ENCODE measurements at places on chromosomes 3 and 15.

GRCh38 chr3:134320749-134321148 is 53.5 kb downstream of the AMOTL2 start:
- DNase-seq = no peak

- DNase-seq = no peak
Measured at GRCh38 chr3:149765762-149766334, 13.6 kb upstream of the COMMD2 start.

DNA sequence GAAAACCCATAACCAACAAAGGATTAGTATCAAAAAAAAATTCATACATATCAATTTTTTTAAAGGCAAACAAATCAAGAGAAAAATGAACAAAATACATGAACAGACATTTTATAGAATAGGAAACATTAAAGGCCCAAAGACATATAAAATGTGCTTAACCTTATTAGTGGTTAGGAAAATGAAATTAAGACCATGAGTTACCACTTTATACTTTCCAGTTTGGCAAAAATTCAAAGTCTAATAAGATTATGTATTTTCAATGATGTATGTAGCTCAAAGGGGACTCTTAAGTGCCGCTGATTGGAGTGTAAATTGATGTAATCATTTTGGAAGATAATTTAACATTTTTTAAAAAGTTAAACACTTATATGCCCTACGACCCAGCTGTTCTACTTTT is 89.2 kb downstream of the BOC start:
- DNase-seq = no peak

- DNase-seq = no peak
Measured at GRCh38 chr3:19526071-19526470, 377.8 kb downstream of the KCNH8 start.

DNA sequence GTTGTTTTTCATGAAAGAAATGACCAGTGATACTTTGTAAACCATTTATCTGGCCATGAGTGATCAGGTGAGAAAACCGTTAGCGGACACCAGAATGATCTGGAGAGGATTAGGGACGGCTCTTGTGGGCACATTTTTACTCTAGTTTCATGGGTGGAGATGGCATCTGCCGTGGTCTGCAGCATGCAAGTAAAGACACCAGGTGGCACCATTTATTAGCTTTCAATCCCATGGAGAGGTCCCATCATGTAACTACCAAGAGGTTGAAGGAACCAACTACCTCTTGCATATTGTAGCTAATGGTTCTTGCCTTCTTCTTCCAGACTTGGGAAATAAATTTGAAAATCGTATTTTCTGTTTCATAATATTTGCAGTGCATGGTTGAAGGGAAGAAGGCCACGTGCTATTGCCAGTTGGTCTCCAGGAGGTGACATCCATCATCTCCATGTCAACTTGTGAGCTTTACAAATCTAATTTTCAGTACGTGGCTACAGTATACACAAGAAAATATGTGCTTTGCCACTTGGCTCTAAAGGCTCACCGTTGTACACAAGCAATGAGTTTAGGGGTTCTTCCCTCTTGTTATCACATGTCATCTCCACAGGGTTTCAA is 1.5 kb upstream of the MAPKBP1 start:
- DNase-seq = peak; percentile 15

DNA sequence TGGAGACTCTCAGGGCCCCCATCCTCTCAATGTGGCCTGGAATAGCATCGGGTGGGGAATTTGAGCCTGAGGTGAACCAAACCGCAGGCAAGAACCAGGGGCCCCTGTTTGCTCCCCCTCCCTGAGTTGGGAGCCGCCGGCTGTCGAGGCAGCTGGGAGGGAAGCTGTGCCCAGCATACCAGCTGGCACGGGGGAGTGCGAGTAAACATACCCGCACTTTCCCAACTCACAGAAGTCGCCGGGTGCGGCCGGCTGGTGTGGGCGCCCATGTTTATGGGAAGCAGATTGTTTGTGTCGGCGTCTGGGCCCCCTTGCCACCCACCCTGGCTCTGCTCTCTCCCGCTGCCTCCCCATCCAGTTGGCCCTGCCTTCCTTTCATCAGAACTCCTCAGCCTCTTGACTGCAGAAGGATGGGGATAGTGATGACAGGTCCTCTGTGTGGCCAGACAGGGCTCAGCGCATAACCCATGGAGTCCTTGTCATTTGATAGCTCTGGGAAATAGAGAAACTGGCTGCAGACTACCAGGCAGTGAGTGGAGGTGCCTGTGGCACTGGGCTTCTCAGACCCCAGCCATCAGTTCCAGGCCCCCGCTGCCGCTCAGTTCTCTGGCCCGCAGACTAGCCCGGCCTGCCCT is 60.4 kb downstream of the CACNA2D2 start:
- DNase-seq = no peak

DNA sequence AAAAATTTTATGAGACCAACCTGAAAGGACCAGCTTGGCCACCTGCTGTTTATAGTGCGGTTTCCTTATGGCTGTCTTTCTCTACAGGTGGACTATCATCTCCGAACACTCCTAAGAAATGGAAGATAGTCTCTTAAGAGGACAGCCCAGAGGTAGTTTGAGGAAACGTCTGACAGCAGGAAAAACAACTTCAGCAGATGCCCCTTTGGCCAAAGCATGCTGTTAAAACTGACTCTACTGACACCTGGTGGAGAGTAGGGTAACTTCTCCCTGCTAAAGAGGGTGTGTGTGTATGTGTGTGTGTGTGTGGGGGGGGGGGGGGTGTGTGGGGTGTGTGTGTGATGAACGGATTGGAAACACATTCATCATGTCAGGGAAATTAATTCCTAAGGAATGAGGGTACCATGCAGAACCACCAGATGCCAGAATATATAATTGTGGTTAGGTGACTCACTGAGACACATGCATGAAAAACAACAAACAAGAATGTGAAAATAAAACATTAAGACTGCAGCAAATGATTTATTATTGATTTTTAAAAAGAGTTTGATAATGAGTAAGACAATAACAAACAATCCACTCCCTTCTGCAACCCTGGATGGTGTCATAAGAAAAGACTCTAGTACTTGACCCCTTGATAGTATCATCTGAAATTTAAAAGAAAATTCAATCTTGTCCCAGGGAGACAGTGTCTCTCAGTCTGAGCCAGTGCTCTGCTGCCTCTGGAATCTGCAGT is 256.5 kb downstream of the THRB start:
- DNase-seq = no peak

- DNase-seq = no peak
Measured at GRCh38 chr3:42264399-42265058, 1.5 kb downstream of the CCK start.

DNA sequence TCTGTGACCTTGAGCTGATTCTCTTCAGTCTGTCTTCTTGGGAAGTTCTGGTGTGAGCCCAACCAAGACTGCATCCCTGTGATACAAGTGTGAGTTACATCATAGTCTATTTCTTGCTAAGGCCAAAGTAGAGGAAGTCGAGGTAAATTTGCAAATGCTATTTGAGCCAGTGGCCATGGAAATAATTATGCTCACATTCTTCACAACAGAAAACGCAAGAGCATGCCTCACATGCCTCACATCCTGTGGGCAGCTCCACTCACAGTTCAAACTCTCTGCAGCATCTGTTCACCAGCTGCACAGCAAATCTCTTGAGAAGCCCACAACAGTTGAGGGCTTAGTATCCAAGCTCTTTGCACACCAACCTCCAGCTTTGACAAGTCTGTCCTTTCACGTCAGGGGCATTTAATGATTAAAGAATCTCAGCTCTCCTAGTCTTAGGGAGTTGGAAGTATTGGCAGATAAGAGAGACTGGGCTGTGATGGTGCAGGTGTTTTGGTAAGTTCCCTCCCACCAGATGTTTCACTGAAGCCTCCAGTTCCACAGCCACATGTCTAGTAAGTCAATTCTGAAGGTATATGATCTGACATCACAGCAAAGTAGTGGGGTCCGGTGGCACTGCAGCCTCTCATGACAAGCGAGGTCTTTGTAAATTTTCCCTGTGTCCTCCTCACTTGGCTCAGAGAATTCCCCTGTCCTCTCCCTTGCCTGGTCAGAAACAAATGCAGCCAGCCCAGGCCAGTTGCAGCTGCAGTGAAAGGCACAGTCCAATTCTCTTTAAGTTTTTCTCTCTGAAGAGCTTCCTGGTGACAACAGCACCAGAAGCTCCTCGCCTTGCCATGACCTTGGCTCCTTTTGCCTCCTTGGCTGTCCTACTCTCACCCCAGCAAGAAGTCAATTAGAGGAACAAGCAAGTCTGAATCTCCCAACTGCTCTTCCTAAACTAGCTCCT is 166.1 kb downstream of the SSR3 start:
- DNase-seq = no peak

DNA sequence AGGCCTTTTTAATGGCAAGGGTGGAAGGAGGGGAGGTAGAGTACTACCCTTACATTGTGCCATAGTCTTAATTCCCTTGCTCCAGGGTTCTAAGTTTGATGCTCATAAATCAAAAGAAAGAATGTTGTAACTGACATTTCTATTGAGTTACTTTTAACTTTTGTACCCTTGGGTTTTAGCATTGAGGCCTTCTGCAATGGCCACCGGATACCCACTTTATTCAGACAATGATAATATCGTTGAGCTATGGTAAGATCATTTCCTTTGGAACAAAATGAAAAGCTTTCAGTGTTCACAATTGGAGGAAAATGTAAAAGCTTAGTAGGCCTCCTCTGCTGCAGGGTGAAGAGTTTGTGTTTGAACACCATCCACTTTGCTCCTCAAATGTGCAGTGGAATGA is 16.8 kb downstream of the CGNL1 start:
- DNase-seq = no peak

DNA sequence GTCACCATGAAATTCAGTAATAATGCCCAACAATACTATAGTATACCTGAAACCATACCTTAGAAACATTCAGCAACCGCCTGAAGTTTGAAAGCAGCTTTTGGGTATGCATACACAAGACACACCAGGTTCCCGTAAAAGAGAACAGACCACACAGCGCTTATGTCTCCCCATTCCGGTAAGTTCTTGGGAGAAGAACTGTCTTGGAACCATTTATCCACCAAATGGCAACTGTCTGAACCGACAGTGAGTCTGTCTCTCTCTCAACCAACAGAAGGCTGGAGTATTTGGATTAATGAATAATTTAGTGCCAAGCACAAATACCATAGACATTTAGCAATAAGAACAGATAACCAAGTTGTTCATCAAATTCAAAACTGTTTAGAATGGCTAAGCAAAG is 7.6 kb downstream of the RGMA start:
- no peak for DNase-seq

DNA sequence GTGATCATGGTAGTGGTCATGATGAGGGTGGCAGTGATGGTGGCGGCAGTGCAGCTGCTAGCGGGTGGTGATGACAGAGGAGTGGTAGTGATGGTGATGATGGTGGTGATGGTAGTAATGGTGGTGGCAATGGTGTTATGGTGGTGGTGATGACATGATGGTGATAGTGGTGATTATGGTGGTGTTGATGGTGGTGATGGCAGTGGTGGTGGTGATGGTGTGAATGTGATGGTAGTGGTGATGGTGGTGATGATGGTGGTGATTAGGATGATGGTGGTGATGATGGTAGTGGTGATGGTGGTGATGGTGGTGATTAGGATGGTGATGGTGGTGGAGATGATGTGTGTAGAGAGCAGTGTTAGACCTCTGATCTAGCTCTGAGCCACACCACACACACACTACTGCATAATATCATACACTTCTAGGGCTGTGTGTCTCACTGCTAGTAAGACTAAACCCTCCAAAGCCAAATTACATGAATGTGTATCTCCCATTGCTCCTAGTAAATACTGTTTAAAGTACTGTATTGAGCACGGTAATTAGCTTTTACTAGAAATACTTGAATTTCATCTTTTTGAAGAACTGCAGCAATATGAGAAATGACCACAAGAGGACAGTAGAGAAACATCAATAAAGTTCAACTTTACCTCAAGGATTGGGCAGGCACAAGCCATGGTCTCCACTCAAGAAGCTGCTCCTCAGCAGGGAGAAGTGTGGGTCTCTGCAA is 28.8 kb downstream of the TMED3 start:
- no peak for DNase-seq

GRCh38 chr3:15831927-15832326 is 34.1 kb upstream of the ANKRD28 start:
- DNase-seq = no peak

GRCh38 chr3:59783468-59783988 is 733.7 kb upstream of the CFAP20DC start:
- no peak for DNase-seq

DNA sequence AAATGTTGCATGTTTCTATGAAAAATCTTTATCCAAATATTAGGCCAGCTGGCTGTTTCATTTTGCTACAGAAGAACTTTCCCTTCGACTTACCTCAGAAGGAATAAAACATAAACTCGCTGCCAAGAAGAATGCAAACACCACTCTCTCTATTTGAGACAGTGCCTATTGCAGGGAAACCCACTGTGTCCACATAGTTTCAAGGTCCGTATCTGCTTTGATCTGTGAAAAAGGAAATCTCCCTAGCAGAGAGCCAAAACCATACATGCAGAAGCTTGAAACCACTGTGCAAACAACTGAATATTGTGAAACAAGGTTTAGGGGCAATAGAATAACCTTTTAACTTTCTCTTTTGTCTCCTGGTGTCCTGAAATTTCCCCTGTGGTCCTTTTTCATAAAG is 35.0 kb upstream of the CAPN7 start:
- no peak for DNase-seq

- DNase-seq = no peak
Measured at GRCh38 chr3:23103764-23104163, 99.4 kb upstream of the UBE2E2 start.

GRCh38 chr15:62124973-62125303 is 40.1 kb downstream of the C2CD4B start:
- DNase-seq = no peak

- DNase-seq = no peak
Measured at GRCh38 chr3:109853077-109853731, 515.9 kb upstream of the DPPA4 start.

GRCh38 chr3:64728994-64729393 is 41.2 kb upstream of the ADAMTS9 start:
- DNase-seq = no peak

DNA sequence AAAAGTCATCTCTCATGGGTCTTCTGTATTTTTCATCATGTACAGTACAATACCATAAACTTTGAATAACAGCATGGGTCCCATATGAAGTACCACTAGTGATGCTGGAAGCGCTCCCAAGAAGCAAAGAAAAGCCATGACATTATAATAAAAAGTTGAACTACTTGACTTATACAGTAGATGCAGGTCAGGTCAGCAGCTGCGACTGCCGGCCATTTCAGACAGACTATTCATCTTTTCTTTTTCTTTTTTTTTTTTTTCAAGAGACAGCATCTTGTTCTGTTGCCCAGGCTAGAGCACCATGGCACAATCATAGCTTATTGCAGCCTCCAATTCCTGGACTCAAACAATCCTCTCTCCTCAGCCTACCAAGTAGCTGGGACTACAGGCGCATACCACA is 10.2 kb downstream of the RAF1 start:
- DNase-seq = no peak

GRCh38 chr15:71424765-71425164 is 309.5 kb downstream of the THSD4 start:
- no peak for DNase-seq

DNA sequence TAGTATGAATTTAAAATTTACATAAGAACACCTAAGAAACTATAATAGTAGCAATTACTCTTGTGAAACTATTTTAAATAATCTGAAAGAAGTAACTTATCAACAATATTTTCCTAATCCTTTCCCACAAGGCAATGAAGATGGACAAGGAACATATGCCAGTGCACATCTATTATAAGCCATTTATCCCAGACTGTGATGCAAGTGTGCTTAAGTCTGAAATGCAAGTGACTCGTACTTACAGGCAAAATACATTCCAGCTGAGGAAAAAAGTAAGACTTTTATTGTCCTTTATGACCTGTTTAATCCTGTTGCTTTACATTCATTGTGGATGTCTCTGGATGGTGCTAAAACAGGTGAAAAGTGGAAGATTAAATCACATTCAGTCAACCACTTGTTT is 709.4 kb downstream of the ZNF385D start:
- no peak for DNase-seq
